Activated naive CD4-positive, alpha-beta T cell treated with anti-CD3 and anti-CD28 coated beads for 36 hours (primary cell): ENCODE measurements at places on chromosomes 7 and 10. TPM values are rescaled to one million over a fixed set of nuclear protein-coding genes. Genes with fewer than 3 reads are reported as not detected.

GRCh38 chr7:79084423-79084822, 369.0 kb downstream of the MAGI2 start:
- no peak for DNase-seq

DNA sequence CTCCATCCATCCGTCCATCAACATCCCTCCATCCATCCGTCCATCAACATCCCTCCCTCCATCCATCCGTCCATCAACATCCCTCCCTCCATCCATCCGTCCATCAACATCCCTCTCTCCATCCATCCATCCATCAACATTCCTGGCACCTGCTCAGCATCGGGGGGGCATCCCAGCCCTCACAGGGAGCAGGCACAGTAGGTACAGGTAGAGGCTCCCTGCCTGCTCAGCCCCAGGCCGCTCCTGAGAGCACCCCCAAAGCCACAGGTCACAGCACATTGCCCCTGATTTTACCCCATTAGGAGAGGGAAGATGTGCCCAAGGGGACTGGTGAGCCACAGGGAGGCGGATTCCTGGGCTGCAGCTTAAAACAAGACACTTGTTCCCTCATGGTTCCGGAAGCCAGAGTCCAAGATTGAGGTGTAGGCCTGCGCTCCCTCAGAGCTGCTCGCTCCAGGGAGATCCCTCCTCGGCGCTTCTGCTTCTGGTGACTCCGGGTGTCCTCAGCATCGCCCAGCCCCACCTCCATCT, 21.1 kb upstream of the CFAP46 start:
- DNase-seq, result no peak

- DNase-seq, result no peak
Measured at GRCh38 chr10:32060347-32060746, 4.1 kb upstream of the KIF5B start.

Gene COBL
- total RNA-seq, result not detected

DNA sequence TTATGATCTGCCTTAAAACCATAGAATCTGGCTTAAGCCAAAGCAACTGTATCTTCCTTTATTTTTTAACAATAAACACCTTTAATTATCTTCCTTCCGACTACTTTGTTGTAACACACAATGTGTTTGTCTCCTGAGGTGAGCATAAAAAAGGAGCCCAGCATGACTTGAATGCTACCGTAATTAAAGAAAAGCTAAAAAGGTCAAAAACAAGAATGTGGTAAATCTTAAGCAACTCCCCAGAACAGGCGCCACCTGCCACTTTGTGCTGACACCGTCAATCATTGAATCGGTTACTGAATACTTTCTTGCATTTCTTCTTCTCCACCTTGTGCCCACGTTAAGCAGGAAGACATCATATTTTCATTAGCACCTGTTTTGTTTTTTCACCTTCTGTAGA, 569.9 kb upstream of the C7orf33 start:
- no peak for DNase-seq

DNA sequence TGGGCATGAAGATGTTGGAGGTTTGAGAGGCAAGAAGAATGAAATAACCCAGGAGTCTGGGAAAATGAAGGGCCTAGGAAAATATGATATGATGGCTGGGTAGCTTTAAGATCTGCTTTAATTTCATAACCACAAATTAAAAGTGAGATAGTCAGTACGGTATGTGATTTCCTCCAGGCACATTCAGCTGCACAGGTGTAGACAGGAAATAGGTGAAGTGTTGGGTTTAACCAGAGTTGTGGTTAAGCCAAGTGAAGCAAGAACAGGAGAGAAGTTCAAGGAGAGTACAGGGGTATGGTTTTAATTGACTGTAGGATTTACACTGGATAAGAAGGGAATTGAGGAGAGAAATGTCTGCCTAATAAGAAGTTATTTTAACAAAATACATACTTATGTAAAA, 2.6 kb downstream of the PNLIPRP3 start:
- no peak for DNase-seq

DNA sequence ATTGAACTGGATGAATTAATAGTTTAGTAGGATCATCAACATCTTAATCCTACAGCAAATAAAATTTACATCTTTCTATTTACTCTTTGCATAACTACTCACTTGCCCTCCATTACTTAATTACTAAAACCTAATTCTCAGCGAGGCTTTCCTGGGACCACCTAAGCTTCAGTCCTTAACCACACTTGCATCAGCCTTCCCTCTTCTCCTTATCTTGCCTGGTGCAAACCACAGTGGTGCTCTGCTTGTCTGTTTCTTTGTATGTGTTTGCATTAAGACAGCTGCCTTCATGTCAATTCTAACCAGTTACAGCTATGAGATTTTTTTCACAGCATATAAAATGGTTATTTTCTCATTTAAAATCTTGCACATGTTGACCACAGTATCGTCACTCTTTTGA, 72.6 kb upstream of the ZNF92 start:
- no peak for DNase-seq

DNA sequence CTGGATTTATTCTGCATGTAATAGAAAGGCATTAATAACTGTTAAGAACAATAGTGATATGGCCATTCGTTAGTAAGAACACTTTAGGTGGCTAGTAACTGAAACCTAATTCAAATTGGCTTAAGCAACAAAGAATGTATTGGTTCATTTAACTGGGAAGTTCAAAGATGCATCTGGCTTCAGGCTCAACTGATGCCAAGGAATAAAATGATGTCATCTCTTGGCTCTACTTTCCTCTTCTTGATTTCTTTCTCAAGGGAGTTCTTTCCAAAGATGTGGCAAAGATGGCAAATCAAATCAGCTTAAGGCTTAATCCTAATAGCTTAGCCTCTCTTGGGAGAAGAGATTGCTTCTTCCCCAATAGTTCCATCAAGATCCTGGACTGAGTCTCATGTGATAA, 51.6 kb downstream of the PIK3CG start:
- no peak for DNase-seq

Gene AKR1C8
- not detected for total RNA-seq

DNA sequence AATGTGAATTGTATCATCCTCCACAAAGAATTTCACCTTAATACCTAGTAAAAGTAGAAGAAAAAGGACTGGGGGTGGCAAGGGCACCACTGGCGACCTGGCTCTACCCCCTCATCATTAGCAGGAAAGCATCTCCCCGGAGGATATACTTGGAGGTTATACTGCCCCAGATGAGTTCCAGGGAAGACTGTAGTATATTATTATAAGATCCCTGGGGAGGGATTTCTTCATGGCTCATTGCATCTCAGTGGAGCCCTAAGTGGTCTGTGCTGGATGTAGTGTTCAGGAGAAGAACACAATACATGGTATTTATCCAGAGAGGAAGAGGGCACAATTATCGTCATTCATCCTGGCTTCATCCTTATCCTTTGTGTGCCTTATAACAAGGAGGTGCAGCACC, 14.2 kb upstream of the DYNC1I1 start:
- DNase-seq, result no peak

Gene HOXA3
- total RNA-seq, result not detected

DNA sequence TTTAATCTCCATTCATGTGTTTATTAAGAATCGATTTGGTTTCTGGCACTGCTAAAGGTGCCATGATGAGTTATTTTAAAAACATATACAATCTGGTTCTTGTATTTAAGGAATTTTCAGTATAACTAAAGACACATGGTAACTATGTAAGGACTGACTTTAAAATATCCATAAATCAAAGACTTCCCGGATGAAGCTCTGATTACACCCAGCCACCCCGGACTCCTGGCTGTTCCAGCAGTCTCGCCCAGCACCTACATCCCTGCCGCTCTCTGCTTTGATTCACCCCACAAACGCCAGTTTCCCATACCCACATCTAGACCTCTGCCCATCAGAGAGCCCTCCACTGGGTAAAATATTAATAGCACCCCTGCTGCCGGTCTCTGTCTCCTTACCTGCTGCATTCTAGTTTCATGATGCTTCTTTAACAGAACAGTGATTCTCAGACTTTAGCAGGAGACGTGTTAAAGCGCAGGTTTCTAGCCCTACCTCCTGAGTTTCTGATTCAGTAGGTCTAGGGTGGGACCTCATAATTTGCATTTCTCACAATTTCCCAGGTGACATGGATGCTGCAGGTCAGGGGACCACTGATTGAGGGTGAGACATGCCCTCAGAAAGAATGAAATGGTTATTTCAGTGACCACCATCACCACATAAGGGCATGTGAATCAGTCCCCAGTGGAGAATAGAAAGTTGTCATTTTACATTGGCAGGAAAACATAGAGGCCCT, 185.7 kb downstream of the KIAA1217 start:
- DNase-seq, result no peak

- DNase-seq, result no peak
Measured at GRCh38 chr7:25262586-25262985, 34.3 kb upstream of the NPVF start.

- no peak for DNase-seq
Measured at GRCh38 chr7:81638198-81638597, 131.6 kb downstream of the HGF start.

DNA sequence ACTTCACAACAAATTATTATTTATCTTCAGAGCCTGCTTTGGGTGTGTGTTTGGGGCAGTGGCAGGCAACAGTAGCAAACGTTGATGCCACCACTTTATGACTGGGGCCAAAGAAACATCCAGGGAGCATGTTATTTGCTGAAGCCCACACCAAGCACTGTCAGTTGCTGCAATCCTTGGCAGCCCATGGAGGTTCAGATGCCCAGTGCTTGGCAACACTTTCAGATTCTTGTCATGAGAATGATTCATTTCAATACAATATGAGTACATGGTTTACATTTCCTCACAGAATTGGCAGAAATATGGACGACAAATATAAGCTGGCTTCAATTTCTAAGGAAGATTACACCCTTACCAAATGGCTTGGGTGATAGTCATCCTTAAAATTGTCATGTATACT, 46.5 kb upstream of the GLI3 start:
- DNase-seq, result no peak

Gene CCDC3
- 0.14 TPM for total RNA-seq

Gene MUC3A
- total RNA-seq, result not detected

DNA sequence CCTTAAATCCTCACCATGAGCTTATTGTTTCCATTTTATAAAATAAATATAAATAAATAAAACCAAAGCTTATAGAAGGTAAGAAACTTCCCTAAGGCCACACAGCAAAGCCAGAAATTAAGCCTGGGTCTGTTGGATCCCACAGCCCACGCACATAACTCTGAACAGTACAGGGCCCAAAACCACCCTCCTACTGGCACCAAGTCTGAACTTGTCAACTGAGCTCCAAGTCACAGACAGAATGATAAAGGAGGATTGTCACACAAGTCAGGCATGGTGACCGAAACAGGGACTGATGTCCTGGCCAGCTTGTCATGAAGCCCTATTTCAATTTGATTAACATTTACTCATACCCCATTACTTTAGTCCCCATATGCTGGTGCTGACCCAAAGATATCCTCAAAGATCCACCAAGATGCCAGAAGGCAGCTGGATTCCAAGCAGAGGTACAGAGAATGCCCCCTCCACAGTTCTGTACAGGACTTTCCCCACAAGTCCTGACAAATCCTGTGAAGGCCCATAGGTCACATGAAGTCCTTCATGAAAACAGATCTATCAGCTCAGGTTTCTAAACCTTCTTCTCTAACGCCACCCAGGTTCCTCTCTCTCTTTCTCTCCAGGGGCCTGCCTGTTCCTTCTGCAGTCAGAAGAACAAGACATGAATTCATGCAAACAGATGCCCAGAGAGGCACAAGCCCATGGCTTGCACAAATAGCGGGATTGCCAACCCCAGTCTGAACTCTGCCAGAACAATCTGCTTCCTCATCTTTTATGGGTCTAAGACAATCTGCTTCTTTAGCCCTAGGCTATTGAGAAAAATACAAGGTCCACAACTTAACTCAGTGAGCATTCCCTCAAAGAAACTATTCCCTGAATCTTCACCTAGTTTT, 60.9 kb downstream of the GLI3 start:
- no peak for DNase-seq

DNA sequence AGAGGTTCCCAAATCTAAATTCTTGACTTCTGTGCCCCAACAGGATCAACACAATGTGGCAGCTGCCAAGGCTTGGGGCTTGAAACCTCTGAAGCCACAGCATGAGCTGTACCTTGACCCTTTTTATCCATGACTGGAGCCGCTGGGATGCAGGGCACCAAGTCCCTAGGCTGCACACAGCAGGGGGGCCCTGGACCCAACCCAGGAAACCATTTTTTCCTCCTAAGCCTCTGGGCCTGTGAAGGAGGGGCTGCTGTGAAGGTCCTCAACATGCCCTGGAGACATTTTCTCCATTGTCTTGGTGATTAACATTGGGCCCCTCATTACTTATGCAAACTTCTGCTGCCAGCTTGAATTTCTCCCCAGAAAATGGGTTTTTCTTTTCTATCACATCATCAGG, 72.6 kb downstream of the FOXP2 start:
- no peak for DNase-seq

DNA sequence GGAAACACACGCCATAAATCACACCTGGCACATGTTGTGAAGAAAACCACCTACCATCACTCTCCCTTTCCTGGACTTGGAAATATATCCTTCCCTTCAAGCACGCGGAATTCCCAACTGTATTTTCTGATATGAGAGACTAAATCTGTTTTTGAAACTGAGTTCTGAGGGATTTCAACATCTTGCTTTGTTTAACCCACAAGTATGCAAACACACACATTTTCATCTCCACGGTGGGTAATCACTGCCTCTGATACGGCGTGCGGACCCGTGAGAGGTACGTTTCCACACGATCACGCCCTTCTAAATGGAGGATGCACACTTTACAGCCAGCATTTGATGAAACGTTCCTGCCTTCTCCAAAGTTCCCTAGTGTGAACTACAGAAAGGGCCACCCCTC, 83.4 kb downstream of the ZRANB1 start:
- DNase-seq, result no peak

DNA sequence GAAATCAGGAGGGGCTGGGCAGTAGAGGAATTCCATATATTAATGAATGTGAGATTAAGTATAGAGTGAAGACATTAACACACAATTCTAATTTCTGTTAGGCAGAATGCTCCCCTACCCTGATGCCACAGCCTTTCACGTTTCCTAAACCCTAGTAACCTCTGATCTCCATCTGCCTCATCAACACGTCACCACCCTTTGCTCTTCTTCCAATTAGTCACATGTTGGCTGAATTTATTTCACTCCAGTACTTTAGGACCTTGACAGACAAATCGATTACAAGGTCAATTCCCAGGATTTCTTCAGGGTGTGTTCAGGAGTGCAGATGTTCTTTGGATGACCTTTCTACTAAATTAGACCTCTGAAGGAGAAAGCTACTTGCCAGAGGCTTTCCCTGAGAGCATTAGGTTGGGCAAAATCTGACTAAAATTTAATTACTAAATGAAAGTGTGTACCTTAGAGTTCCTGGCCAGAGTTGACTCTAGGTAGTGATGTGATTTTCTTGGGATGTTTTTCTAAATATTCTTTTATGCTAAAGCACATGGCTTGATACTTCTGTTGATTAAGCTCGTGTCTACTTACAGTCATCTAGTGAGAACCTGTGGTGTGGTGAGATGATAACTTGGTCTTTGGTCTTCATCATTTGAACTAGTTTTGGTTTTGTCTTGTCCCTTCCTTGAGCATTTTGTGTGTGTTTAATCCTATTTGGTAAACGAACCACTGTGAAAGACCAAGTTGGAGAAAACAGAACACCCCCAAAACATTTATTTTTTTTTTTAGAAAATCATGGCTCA, 12.7 kb downstream of the AGR2 start:
- DNase-seq, result no peak

GRCh38 chr10:108583877-108584276, 1339.4 kb downstream of the XPNPEP1 start:
- DNase-seq, result no peak

Gene AGAP5
- total RNA-seq, result 9.0 TPM
